Activated CD4-positive, alpha-beta T cell treated with anti-CD3 and anti-CD28 coated beads for 36 hours (primary cell): ENCODE measurements at places on chromosomes 1 and 21.

DNA sequence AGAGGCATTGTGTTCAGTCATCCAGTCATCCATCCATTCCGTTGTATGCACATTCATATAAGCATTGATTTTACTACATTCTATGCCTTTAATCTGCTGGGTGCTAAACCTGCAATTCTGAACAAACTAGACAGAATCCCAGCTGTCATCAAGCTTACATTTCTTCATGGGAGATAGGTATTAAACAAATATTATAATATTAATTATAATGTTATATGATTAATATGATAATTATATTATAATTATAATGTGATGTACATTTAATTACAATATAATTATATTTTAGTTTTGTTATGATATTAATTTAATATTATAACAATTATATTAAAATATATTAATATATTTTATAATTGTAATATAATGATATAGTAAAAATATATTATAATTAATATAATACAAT lies 112.4 kb downstream of the BRINP3 start:
- DNase-seq = no peak

- DNase-seq = no peak
These were observed 419.5 kb upstream of the DEPDC1 start for GRCh38 chr1:68916221-68916902.

GRCh38 chr1:8745749-8746390 lies 71.6 kb downstream of the RERE start:
- no peak for DNase-seq

GRCh38 chr1:22096036-22096435 lies 43.5 kb downstream of the CDC42 start:
- no peak for DNase-seq

DNA sequence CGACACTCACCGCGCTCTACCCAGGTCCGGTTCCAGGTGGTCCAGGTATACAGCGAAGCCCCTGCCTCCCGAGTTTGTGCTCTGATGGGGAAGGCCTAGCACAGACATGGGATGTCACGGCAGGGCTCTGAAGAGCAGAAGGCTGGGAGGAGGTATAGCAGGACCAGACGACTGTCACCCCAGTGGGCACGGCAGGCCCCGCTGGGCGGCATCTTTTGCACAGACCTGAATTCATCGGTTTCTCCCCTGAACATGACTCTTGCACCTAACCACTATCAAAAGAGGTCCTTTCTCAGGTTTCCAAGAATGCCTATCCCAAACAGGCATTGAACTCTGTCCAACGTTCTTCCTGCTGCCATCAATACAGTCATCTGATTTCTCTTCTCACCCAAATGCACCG lies 30.6 kb downstream of the ARHGEF16 start:
- no peak for DNase-seq

- no peak for DNase-seq
These were observed 44.6 kb downstream of the TTLL7 start for GRCh38 chr1:83954166-83954823.

DNA sequence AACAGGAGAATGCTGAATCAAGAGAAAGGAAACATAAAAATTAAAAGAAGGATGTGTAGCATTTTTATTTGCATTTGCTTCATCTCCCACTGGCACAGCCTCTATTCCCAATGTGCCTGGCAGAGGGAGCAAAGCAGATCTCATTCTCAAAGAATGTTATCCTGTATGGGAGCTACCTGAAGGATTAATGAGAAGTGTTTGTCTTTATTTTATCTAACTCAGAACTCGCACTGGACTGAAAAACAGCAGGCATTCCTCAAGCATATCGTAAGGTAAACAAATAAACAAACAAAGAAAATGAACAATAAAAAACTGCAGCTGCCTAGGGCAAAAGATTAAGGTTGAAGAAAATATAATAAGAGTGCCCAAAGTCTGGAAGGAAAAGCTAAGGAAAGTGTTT lies 12.7 kb upstream of the COL11A1 start:
- DNase-seq = no peak

- no peak for DNase-seq
These were observed 39.4 kb upstream of the GADD45A start for GRCh38 chr1:67645495-67646144.

- DNase-seq = no peak
These were observed 23.4 kb upstream of the DR1 start for GRCh38 chr1:93322349-93322748.

DNA sequence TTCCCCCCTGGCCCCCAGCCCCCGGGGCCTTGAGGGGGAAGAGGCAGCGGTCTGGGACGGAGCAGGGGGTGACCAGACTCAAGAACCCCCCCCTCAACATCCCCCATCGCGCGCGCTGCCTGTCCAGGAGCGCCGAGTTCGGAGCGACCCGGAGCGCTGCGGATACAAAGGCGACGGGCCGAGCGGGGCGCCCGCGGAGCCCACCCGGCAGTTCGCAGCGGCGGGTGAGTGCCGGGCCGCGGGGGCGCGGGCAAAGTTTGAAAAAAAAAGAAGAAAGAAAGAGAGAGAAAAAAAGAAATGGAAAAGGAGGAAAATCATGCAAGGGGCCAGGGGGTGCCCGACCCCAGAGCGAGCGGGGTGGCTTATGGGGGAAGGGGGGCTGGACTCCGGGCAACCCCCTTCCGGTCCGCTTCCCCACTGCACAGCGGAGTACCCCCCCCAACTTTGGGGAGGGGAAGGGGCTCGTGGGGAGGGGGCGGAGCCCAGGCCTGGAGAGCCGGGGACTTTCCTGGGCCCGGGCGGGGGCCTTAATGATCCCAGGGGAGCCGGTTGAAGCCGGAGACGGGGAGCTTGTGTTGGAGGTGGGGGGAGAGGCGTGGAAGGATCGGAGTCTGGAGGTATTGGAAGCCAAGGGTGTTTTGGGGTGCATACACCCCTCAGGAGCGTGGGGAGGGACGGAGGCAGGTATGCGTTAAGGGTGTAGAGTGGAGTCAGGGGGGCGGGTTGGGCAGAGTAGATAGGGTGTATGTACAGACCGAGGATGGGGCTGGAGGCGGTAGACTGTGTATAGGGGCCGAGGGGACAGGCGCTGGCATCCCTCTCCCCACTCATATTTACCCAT lies 502 bp downstream of the VANGL2 start:
- peak; percentile 13 for DNase-seq

DNA sequence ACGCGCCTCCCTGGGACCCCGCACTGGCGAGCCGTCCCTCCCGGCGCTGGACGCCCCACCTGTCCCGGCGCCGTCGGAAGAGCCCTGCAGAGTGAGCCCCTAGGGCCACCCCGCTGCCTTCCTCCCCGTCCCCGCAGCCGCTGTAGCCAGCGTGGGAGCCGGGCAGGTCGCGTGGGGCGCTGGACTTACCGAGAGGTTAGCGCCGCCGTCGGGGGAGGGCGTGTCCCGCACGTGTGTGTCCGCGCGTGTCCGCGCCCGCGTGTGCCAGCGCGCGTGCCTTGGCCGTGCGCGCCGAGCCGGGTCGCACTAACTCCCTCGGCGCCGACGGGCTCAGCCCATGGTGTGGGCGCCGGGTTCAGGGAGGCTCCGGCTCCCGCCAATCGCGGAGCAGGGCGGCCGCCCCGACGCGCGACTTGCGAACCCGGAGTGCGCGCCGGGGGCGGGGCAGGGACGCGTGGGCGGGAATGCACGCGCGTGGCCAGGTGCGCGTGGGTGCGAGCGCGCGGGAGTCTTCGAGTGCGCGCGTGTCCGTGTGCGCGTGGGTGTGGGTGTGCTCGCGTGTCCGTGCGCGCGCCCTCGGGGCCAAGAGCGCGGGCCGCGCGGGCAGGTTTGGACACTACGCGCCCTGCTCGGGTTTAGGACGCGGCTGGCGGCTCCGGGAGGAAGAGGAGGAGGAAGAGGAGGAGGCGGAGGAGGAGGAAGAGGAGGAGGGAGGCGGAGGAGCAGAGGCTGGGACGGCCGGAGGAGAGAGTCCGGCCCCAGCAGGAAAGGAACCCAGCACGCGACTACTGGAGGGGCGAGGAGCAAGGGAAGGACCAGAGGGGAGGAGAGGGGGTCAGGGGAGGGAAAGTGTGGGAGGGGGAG lies 145.2 kb upstream of the ETS2 start:
- peak; percentile 36 for DNase-seq

DNA sequence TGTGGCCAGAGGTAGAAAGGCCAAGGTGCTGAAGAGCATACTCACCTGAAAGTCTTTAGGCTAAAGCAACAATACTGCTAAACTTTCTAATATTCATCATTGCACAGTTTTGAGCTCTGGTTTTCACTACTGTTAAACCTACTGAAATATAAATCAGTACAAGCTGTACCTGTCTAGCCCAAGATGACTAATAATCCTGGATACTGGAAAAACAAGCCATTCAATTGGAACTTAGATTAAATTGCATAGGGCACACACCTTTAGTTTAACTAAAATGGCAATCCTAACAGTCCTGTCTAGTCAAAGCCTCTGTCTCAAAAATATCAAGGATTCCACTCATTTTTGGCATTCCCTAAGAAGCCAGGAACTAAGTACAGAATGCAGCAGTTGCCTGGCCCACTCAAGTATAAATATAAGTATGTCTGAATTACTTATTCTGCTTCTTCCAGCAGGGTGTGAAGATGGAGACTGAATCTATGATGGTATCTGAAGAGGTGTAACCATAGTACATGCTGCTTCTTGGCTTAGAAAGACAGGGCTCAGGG lies 3.1 kb downstream of the CHML start:
- no peak for DNase-seq

GRCh38 chr1:206538086-206538770 lies 30.9 kb downstream of the RASSF5 start:
- peak; percentile 41 for DNase-seq

- DNase-seq = no peak
These were observed 84.4 kb downstream of the HSF2BP start for GRCh38 chr21:43574741-43575472.

GRCh38 chr1:212667223-212668139 lies 32.2 kb downstream of the BATF3 start:
- DNase-seq = no peak

- DNase-seq = no peak
These were observed 18.1 kb downstream of the SLC45A3 start for GRCh38 chr1:205662135-205662738.

DNA sequence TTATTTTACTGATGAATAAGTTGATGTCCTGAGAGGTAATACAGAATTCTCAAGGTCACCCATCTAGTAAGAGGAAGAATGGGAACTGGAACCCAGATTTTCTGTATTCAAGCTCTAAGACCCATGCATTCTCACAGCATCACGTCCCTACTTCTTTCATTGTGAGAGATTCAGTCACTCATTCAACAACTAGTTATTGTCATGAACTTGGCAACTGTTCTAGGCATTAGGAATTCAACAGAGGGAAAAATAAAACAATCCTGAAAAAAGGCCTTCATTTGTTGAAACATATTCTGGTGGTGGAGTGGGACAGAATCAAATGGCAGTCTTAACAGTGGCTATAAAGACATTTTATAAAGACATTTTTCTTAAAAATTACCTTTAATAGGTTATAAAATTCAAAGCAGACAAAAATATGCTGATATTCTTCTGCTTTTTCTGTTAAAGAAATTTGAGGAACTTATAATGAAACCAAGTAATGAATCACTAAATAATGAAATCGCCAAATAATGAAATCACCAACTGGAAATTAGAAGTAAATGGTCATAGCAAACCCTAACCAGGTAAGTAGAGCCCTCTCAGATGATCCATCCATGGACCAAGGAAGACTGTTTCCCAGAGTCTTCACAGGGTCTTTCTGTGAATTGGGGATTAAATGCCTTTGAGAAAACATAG lies 136.5 kb upstream of the DPYD start:
- no peak for DNase-seq

DNA sequence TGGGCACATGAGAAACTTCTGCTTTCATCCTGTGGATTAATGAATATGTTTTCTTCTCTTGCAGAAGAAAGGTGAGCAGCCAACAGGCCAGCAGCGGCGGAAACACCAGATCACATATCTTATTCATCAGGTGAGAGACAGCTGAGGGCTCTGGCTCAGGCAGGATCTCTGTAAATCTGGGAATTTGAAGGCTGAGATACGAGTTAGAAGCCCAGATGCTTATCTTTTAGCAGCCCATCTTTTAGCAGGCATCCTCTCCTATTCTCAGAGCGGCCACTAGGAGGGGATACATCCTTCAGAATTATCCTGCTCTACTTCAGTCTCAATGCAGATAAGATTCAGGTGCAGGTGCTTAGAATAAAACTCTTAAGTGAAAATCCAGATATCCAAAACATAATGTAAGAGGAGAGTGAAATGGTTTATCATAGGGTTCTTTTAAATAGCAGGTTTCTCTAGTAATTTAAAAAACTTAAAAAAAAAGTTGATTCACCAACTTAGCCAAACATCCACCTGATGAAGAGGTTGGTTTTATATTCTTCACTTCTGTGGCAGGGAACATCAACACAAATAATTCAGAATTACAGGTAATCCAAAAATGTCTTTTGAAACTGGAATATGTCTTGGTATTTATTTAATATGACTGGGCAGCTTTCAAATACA lies 19.3 kb downstream of the SH2D2A start:
- DNase-seq = peak; percentile 75

DNA sequence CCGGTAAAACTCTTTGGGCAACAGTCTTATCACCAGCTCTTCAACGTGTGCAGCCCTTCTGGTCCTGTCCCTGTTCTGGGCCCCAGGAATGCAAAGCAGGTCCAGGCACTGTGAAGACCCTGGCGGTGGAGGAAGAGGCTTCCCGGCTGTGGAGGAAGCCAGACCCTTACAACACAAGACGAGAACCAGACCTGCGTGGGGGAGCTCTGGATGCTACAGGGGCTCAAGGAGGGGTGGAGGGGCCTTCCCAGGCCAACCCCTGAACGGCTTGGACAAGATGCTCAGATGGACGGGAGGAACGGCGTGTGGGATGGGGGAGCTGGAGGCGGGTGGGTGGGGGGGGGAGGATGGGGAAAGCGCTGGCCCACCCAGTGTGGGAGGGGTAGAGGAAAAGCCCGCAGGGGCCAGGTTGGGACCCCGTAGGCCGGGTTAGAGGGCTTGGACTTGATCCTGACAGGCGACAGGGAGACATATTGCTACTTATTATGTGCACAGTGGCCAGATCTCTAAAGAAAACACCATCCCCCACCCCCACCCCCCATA lies 5.1 kb upstream of the OLIG2 start:
- DNase-seq = no peak

GRCh38 chr1:30318413-30318812 lies 405.0 kb downstream of the MATN1 start:
- no peak for DNase-seq

DNA sequence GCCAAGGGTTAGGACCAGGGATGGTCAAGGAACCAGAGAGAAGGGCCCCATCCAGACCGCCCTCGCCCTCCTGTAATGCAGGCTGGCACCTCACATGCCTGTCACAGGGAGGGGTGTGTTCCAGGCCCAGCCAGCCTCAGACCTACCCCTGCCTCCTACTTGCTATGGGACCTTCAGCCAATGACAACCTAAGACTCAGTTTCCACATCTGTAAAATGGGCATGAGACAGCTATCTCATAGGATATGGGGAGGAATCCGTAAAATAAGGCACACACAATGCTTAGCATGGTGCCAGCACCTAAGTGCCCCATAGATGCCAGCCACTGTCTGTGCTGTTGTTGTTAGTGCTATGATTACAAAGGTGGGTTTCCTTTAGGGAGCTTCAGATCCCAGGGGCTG lies 7.9 kb downstream of the KIF17 start:
- no peak for DNase-seq
